ENCODE measurements at places on chromosomes 12 and 14.

DNA sequence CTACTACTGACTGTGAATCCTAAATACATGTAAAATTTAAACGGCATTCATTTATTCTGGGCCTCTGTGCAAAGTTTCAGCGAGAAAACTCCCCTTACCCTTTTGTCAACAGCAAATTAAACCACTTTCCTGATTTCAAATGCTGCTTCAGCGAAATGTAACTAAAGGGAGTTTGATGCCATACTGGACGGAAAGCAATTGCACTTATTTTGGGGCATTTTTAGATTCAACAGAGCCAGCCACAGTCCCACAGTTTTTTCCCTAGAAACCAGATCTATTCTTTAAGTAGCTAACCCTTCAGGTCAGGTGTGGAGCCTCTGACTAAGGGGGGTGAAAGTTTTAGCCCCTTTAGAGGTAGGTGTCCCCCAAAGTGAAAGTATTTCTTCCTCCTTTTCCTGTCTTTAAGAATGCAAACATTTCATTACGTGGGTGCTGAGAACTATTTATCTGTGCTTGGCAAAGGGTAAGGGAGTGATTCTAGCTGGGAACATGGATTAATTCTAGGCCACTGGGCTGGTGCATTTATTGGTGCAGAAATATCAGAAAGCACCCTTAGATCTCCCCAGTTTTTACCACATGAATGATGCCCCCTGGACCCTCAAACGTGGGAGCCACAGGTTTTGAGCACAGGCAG, 72.7 kb downstream of the SPTB start:
- no peak for DNase-seq
- no peak overlapping the region for H3K27ac ChIP-seq
- no peaks in the 10 kb centered on the region for H3K27me3 ChIP-seq
- H3K4me3 ChIP-seq, result no peak overlapping the region
- H3K4me1 ChIP-seq, result no peaks in the 10 kb centered on the region

GRCh38 chr12:108965886-108966285, 55.0 kb downstream of the SVOP start:
- no peaks in the 10 kb centered on the region for H3K4me1 ChIP-seq
- no peak for DNase-seq
- no peak overlapping the region for H3K4me3 ChIP-seq
- H3K27ac ChIP-seq, result no peak overlapping the region

DNA sequence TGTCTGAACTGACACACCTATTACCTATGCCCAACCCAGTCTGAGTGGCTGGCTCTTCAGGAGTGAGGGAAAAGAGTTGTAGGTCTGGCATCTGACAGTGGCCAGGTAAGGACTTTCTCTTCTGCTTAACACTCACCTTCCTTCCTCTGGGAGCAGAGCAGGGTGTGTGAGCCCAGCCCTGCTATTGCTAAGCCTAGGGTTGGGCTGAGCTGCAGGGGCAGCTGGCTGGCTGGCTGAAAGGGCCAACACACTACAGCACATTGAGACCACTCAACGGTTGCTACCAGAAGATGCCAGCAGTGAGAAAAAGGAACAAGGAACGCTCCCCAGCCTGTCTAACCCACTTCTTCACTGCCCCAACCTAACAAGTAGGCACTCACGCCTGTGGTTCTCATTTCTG, 201.2 kb downstream of the DPF3 start:
- H3K27me3 ChIP-seq, result no peaks in the 10 kb centered on the region
- H3K4me3 ChIP-seq, result no peak overlapping the region
- H3K4me1 ChIP-seq, result no peaks in the 10 kb centered on the region

DNA sequence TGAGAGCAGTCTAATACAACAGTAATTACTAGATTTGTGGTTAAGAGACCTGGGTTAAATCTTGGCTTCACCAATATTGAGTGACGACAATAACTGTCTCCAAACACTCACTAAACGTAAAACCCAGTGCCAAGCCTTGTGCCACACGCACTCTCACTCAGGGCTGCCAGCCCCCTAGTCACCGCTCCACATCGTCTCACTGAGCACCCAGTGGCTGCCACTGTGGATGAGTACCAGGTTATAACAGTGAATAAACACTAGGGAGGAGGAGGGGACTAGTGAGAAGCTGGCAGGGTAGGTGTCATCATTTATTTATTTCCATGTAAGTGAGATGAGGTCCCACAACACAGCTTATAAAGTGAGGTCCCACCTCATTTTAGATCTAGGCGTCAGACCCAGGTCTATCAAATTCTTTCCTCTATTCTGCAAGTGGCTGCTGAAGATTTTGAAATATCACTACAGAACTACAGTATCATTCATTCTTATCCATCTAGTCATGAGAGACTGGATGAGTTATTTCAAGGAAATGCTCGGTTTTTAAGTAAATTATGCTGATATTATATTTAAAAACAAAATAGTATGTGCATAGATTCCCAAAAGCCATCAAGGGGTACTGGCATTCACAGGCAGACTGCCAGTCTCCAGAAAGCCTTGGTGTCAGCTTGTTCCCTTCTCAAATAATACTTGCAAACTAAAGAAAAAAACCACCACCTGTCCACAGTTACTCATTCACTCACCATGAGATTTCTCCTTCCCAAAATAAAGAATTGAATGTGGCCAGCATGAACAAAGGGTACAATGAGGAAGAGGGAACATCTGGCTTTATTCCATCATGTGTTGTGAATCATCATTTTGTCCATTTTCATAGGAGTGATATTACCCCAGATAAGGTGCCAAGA, 84.0 kb downstream of the PTPN21 start:
- H3K27me3 ChIP-seq, result no peaks in the 10 kb centered on the region
- no peak for DNase-seq

- no peaks in the 10 kb centered on the region for H3K36me3 ChIP-seq
- no peaks in the 10 kb centered on the region for H3K27me3 ChIP-seq
- DNase-seq, result no peak
- H3K27ac ChIP-seq, result no peak overlapping the region
Measured at GRCh38 chr12:111377440-111377839, 8.5 kb upstream of the PHETA1 start.

- no peaks in the 10 kb centered on the region for H3K27me3 ChIP-seq
- H3K27ac ChIP-seq, result no peak overlapping the region
- H3K4me1 ChIP-seq, result no peaks in the 10 kb centered on the region
- H3K36me3 ChIP-seq, result no peaks in the 10 kb centered on the region
Measured at GRCh38 chr12:87836190-87836589, 193.0 kb downstream of the C12orf50 start.

- H3K36me3 ChIP-seq, result no peaks in the 10 kb centered on the region
- no peaks in the 10 kb centered on the region for H3K27me3 ChIP-seq
- no peak overlapping the region for H3K4me3 ChIP-seq
- no peak overlapping the region for H3K27ac ChIP-seq
- DNase-seq, result no peak
Measured at GRCh38 chr14:93269341-93270068, 62.4 kb downstream of the UBR7 start.

DNA sequence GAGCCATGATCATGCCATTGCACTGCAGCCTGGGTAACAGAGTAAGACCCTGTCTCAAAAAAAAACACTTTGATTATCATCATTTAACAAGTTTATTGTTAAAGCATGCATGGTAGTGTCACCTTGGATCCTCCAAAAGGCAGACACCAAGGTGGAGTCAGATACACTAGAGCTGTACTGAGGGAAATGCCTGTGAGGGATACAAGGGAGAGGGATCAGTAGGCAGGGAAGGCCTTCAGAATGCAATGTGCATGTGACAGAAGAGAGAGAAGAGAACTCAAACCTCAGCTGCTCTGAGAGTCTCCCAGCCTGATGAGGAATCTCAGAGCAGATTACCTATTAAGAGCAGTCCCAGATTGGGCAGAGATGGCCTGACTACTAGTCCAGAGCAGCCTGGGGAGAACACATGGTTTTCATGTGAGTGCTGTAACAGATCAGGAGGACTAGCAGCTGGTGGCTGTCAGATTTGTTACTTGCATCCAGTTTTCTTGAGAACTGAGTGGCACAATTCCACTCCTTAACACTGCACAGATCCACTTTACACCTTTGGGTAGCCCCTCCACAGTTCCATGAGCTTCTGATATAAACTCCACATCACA, 38.0 kb upstream of the A2ML1 start:
- no peaks in the 10 kb centered on the region for H3K27me3 ChIP-seq
- no peak overlapping the region for H3K27ac ChIP-seq
- H3K36me3 ChIP-seq, result no peaks in the 10 kb centered on the region
- no peak overlapping the region for H3K4me3 ChIP-seq
- DNase-seq, result no peak
- H3K4me1 ChIP-seq, result no peaks in the 10 kb centered on the region

DNA sequence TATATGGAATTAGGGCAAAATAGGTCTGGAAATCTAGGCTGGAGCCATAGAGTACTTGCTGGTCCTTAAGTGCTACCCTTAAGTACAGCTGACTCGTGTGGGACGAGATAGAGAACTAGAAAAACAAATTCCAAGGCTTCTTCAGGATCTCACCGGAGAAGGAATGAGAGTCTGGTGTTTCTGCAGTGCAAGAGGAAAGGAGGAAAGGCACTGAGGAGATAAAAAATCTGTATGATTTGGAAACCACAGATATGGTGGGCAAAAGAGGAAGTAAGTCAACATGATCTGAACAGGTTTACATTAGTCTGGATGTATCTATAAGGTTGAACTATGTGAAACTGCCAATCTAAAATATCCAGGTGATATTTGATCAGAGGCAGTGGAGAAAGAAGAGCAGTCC, 134.4 kb upstream of the SOX5 start:
- H3K4me3 ChIP-seq, result no peak overlapping the region
- no peaks in the 10 kb centered on the region for H3K36me3 ChIP-seq
- no peak overlapping the region for H3K27ac ChIP-seq
- H3K4me1 ChIP-seq, result peaks cover 61% of the 10 kb centered on the region
- DNase-seq, result no peak
- no peaks in the 10 kb centered on the region for H3K27me3 ChIP-seq

DNA sequence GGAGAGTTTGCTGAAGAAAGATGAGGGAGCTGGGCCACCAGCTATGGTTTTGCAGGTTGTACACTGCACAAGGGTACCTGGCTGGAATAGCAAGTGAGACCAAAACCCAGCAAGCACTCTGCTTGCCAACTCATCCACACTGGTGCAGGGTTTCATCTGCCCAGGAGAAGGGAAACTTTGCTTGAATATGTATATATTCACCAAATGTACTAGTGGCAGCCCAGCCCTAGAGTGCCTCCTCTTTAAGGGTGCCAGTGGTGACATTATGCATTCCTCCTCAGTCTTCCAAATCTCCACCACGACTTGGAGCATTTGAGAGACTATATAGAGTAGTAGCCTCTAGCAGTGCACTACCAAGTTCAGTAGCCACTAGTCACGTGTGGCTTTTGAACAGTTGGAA, 136.8 kb downstream of the LLPH start:
- no peaks in the 10 kb centered on the region for H3K4me1 ChIP-seq
- H3K27me3 ChIP-seq, result no peaks in the 10 kb centered on the region
- no peak for DNase-seq
- H3K4me3 ChIP-seq, result no peak overlapping the region

GRCh38 chr14:92650581-92651105, 97.8 kb downstream of the LGMN start:
- no peak overlapping the region for H3K4me3 ChIP-seq
- no peaks in the 10 kb centered on the region for H3K27me3 ChIP-seq
- no peak overlapping the region for H3K27ac ChIP-seq
- H3K36me3 ChIP-seq, result no peaks in the 10 kb centered on the region
- peaks cover 11% of the 10 kb centered on the region for H3K4me1 ChIP-seq

- no peak overlapping the region for H3K27ac ChIP-seq
- no peak overlapping the region for H3K4me3 ChIP-seq
- no peaks in the 10 kb centered on the region for H3K27me3 ChIP-seq
- H3K4me1 ChIP-seq, result peaks cover 40% of the 10 kb centered on the region
Measured at GRCh38 chr12:15634010-15634683, 155.0 kb downstream of the EPS8 start.

- H3K4me1 ChIP-seq, result peaks cover 32% of the 10 kb centered on the region
- no peaks in the 10 kb centered on the region for H3K27me3 ChIP-seq
- H3K36me3 ChIP-seq, result no peaks in the 10 kb centered on the region
Measured at GRCh38 chr14:105084741-105085571, 19.7 kb upstream of the GPR132 start.

DNA sequence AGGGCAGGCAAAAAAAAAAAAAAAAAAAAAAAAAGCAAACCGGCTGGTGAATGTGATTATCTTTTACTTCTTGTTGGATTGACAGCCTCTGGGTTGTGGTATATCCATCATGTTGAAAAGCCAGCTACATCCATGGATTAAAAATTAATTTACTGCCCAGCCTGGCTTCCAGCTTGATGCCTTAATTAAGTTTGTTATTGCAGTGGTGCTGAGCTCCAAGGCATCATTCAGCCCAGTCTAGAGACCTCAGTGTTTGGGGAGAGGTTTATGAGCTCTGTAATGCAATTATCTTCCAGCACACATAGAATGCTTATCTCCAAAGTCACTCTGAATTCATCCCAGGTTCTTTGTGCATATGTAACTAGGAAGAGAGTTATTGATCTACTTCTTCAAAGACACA, 114.8 kb downstream of the RIMBP2 start:
- no peaks in the 10 kb centered on the region for H3K27me3 ChIP-seq
- DNase-seq, result no peak
- no peak overlapping the region for H3K27ac ChIP-seq
- no peaks in the 10 kb centered on the region for H3K36me3 ChIP-seq
- H3K4me1 ChIP-seq, result no peaks in the 10 kb centered on the region
- no peak overlapping the region for H3K4me3 ChIP-seq

GRCh38 chr12:132904718-132905328, 17.4 kb upstream of the CHFR start:
- no peaks in the 10 kb centered on the region for H3K36me3 ChIP-seq
- no peak for DNase-seq
- H3K4me1 ChIP-seq, result no peaks in the 10 kb centered on the region
- no peak overlapping the region for H3K4me3 ChIP-seq

GRCh38 chr14:94404561-94404960, 16.2 kb upstream of the SERPINA1 start:
- H3K4me1 ChIP-seq, result peaks cover 25% of the 10 kb centered on the region
- DNase-seq, result no peak
- H3K27ac ChIP-seq, result no peak overlapping the region
- no peak overlapping the region for H3K4me3 ChIP-seq
- no peaks in the 10 kb centered on the region for H3K27me3 ChIP-seq

DNA sequence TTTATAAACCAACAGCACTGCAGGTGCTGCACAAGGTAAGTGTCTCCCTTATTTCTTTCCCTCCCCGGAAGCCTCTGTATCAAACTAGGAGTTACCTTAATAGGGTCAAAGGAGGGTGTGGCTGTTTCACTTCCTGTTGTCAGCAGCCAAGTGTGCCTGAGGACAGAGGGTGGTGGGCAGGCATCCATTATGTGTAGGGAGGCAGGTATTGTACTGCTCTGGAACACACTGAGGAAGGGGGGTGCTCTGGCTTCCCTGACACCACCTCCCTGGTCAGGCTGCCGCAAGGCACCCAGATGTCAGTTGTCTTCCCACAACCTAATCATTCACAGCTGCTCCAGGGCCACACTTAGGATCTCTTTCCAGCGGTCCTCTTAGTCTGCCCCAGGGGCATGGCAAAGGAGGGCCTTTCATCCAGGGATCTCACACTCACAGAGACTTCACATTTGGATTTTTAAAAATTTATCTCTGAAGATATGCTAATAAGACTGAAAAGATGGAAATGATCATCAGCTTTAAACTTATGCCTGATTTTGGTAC, 132.0 kb upstream of the ARHGAP5 start:
- peak overlapping the region; percentile 92 for H3K27ac ChIP-seq
- H3K4me3 ChIP-seq, result no peak overlapping the region
- no peaks in the 10 kb centered on the region for H3K36me3 ChIP-seq
- H3K4me1 ChIP-seq, result peaks cover 72% of the 10 kb centered on the region
- H3K27me3 ChIP-seq, result no peaks in the 10 kb centered on the region
